ENCODE measurements at places on chromosomes 7 and 10.

DNA sequence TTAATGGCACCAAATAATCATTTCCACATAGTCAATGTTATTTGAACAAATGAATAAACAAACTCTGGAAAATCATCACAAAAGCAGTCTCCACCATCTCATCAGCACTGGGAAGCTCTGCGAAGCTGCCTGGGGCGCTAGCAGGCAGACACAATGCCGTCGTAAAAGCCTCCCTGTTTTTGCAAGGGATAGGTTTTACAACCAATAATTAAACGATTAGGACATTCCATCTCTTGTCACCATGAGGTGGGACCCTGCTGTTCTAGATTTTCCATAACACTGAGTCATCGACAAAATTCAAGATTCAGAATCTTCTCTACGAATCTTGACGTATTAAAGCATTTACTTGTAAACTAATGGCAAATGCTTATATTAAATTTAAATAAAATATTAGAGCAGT, 172.8 kb upstream of the AKR1E2 start:
- no peak for DNase-seq

DNA sequence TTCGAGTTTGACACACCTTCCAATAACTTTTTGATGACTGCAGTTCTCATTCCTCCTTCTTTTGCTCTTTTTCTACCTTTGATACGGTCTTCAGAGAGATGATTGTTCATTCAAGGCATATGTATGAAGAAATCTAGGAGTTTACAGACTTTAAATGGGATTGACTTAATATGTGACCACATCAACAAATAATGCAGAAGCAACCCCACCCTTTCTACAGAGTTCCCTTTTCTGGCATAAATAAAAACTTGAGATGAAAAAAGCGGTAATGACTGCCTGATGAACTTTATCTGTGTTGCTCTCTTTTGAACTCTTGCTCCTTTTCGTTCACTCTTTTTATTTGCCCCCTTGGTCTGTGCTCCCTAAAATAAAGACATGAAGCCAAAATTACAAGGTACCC, 161.7 kb downstream of the C7orf25 start:
- DNase-seq, result no peak

DNA sequence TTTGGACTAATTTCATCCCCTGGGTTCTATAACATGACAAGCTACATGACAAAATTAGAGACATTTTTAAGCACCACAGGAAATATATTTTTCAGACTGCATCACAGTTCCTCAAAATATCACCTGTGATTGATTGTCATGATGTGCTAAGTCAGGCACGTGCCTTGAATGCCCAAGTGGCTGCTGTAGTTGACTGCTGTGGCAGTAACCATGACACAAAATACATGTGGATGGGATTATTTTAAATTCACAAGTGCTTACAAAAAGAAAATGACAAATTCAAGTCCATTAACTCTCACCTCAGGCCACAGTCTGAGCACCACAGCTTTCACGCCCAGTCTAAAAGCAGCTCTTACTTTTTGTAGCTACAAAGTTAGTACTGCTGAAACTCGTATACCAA, 45.5 kb downstream of the TNPO3 start:
- no peak for DNase-seq

DNA sequence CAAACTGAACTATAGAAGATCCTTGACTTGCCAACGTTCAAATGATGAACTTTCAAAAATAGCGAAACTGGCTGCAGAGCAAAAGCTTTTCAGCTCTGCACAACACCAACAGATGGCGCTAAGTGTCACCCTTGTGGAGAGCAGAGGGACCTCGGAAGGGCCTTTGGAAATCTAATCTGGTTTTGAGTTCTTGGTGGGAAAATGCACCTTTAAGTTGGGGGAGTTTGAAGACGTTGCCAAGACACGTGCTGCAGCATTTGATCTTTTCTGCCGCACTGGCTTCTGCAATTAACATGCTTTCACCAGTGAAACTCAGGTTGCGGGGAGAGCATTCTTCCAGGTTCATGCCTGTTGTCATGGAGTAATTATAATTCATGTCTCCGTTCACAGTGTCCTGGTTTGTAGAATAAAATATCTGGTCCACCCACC, 26.3 kb upstream of the WDR11 start:
- DNase-seq, result no peak

DNA sequence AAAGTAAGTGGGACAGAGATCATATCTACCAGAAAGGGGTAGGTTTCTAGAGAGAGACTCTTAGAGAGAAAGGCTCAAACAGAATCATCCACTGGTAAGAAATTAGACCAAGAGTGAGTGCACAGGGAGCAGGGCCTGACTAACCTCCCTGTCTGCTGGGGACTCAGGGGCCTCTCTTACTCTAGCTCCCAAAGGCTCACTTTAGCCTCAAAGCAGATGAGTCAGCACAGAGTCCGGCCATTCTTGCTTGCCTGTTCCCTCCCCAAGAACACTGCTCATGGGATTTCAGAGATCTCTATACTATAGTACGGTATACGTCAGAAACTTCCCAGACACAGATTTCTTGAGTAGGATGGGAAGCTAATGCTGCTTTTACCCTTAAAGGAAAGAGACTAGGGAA, 32.7 kb downstream of the RBM28 start:
- no peak for DNase-seq

DNA sequence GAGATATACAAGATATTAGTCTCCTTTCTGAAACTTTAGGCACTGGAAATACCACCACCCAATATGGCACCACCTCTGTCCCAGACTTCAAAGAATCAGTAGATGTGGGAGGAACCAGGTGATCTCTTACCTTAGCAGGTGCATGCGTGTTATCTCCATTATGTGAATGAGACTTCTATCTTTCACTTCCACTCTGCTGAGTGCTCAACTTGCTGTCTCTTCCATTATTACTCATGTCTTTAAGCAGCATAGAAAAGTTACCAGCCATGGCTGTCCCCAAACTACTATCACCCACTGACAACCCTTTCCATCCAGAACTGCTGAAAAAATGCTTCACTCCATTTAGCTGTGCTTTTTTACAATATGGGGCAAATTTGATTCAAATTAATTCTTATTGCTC, 101.5 kb upstream of the PRSS1 start:
- DNase-seq, result no peak

DNA sequence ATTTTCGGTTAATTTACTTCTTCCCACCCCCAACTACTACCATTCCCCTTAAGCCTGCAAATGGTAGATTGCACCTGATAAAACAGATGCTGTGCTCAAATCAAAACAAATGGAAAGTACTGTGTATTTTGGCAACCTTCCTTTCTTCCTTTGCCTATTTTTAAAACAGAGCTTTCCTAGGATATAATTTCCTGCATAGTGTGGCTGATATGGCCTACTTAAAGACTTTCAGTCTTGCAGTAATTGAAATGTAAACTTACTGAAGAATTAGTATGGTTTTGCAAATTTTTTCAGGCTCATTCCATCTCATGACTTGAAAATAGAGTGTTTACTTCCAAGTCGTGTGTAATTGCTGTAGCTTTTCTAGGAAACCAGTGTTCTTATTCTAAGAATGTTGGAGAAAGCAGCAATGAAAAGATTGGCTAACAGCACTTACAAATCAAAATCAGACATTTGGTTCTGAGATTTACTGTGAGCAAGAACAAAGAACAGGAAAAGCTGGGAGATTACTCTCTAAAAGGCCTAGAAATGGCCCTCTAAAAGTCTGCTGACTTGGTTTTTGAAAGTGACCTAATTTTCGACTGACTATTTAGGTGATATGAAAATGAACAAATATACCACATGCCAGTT, 52.0 kb downstream of the REEP3 start:
- DNase-seq, result no peak

- peak; percentile 11 for DNase-seq
These were observed 127.8 kb downstream of the PTPN20 start for GRCh38 chr10:47038881-47039561.

- DNase-seq, result no peak
These were observed 153.5 kb downstream of the LSM5 start for GRCh38 chr7:32336726-32337125.
